ENCODE measurements at places on chromosomes 4 and X.

DNA sequence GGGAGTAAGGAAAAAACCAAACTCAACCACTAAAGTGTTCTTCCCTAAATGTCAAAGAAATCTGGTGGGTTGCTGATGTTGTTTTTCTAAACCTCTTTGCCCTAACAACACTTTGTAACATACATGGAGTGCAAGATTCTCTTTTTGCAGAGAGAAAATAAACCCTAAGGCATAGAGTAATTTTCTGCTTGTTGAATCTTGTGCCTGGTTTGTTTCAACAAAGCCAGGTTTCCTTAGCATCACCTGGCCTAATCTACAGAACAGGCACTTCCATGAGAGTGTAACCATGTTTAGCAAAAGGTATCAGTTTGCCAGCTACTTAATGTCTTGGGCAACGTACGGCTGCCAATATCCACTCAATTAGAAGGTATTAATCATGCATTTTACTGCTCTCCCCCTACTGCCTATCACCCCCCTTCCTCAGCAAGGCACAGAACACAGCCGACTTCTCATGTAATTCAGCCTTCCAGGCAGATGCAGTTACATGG lies 219.2 kb downstream of the MAML3 start:
- DNase-seq = no peak

GRCh38 chr4:184287697-184288255 lies 70.1 kb upstream of the ENPP6 start:
- DNase-seq = no peak

DNA sequence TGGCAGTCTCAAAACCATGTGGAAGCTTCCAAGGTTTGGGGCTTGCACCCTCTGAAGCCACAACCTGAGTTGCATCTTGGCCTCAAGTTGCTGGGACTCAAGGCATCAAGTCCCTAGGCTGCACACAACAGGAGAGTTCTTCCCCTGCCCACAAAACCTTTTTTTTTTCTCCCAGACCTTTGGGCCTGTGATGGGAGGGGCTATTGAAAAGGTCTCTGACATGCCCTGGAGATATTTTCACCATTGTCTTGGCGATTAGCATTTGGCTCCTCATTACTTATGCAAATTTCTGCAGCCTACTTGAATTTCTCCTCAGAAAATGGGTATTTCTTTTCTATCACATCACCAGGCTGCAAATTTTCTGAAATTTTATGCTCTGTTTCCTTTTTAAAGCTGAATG lies 349.5 kb upstream of the EDA2R start:
- no peak for DNase-seq

DNA sequence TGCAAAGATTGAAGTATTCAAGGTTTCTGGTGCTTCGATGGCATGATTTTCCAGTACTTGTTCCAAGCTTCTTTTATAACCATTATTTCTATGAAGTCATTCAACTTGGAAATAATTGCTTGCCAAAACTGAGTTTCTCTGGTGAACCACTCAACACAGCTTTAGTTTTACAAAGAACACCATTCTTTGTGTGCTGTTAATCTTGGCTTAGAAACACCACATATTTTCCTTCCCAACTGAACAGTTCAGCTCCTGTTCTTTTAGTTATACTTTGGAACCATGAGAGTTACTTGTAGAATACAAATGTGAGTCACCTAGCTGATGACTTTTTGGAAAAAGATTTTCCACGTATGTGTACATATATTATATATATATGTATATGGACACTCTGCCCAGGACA lies 32.7 kb downstream of the TMEM47 start:
- no peak for DNase-seq

DNA sequence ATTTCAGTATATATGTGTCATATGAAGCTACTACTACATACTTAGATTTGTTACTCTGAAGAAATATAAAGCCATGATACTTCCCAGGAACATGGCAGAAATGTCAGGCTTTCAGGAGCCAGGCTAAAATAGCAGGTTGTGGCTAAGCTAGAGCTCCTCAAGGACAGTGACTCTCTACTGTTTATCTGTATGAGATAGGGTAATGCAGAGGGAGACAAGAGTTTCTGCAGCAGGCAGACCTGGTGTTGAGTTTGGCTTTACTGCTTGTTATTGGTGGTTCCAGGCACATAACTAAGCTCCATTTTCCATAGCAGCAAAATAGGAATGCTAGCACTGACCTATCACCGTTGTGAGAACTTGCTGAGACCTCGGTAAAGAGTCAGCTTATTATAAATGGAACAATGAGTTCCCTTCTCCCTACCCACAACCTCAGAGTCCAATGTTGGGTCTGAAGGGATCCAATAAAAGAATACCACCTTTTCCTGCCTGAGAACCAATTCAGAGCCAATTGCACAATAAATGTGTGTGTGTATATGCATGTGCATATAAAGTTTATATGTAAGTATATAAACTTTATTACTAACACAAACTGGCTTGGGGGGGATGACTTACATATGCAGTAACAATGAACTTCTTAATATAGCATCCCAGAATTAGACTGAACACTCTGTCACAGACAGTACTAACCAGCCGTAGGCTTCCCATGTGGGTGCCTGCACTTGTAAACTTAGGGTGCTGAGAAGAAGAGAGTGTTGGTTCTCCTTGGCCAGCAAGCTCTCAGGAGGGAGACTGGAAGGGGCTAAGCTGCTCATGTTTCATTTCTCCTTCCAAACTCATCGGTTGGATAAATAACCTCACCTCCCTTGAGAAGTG lies 51.9 kb upstream of the PAQR3 start:
- DNase-seq = no peak

- DNase-seq = no peak
Observed at GRCh38 chrX:46404774-46405173, 140.4 kb downstream of the ZNF674 start.

DNA sequence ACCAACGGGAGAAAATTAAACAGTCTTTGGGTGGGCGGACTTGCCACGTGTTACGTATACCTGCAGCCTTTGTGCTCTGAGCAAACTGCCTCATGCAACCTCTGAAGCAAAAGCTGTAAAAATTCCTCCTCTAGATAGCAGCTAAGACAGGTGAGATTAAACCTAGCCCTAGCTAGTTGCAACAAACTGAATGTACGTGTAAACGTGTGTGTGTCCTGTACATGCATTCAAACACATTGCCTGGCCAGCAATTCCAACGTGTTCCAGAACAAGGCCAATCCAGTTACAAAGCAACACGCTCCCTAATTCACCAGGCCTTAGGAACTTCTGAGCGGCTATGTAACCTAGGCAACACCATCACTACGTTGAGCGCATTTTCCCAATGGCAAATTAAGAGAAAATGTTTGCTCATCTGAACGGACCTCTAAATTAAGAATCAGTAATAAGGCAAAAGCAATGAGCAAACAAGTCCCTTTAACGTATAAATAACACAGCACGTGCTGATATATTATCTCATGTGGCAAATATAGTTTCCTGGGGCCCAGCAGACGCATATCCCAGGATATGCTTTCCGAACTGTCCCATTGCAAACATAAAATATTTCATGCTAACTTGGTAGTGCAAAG lies 792 bp downstream of the PPID start:
- no peak for DNase-seq

DNA sequence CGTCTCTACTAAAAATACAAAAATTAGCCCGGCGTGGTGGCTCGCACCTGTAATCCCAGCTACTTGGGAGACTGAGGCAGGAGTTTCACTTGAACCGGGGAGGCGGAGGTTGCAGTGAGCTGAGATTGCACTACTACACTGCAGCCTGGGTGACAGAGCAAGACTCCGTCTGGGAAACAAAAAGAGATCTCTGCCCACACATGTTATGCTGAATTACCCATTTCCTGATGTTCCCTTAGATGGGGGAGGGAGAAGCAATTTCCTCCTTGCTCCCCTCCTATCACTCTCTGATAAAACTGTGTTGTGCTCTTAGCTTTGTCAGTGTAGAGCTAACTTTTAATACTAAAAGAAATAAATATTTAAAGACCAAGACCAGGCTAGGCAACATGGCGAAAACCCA lies 102.5 kb downstream of the LARP7 start:
- no peak for DNase-seq

- no peak for DNase-seq
Observed at GRCh38 chr4:10023806-10024205, 2.5 kb upstream of the SLC2A9 start.

DNA sequence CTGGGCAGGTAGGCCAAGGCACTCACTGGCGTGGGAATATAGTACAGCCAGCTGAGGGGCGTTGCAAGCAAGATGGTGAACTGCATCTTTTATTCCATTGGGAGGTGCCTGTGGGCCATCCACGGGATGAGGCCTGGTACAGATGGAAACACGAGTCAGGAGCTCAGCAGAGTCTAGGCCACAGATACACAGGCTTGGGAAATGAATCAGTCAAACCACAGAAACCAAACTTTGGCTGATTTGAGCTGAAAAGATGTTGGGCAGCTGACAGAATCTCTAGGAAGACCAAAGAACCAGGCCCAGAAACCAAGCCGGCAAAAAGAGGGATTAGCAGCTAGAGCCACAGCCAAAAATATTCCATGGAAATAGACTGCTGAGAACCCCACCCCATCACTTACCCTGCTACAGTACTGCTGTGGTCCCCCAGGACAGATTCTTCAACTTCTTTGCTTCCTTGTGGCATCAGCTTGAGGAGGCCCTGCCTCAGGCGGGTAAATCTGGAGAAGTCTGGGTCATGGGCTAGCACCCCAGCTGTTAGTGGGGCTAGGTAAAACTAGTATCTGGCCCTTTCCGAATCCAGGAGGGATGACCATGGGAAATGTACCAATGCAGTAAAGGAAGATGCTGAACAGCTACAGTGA lies 75.4 kb downstream of the TMEM131L start:
- DNase-seq = no peak

DNA sequence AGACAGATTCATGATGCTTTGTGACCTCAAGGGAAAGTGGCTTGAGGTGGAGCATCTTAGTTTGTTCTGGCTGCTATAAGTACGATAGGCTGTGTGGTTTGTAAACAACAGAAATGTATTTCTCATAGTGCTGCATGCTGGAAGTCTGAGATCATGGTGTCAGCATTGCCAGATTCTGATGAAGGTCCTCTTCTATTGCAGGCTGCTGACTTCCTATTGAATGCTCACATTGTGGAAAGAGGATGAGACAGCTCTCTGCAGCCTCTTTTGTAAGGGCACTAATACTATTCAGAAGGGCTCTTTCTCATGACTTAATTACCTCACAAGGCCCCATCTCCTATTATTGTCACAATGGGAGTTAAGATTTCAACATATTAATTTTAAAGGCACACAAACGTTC lies 1674.0 kb upstream of the PCDH7 start:
- no peak for DNase-seq

DNA sequence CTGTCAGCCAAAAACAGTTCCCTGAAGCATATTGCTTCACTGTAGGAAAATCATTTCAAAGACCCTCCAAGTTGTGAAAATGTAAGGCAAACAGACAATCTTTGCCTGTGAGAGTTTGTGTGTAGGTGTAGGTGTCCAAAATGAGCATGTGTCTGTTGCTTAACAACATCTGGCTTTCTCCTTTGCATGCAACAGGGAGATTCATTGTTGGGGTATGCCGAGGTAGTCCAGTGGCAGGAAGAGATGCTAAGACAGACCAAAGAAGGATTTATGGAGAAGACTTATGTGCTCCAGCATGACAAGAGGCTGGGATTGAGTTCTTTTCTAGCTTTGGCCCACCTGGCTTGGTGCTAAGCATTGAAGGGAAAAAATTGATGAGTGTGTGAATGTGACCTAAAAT lies 29.8 kb upstream of the SMAD1 start:
- DNase-seq = no peak

GRCh38 chr4:94941706-94942105 lies 184.0 kb downstream of the BMPR1B start:
- no peak for DNase-seq

GRCh38 chrX:146921204-146921603 lies 106.7 kb upstream of the CXorf51A start:
- DNase-seq = no peak

DNA sequence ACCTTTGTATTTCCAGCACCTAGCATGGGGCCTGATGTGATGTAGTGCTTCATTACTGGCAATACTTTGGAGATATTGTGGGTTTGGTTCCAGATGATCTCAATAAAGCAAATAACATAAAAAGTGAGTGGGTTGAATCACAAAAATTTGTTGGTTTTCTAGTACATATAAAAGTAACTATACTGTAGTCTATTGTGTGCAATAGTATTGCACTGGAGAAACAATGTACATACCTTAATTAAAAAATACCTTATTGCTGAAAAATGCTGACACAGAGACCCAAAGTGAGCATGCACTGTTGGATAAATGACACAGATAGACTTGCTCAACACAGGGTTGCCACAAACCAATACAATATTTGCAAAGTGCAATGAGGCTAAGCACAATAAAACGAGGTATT lies 17.7 kb upstream of the MGST2 start:
- no peak for DNase-seq

- DNase-seq = no peak
Observed at GRCh38 chrX:1112321-1112720, 100.1 kb downstream of the CRLF2 start.

GRCh38 chr4:1200425-1201035 lies 28.1 kb upstream of the SPON2 start:
- DNase-seq = no peak

- no peak for DNase-seq
Observed at GRCh38 chr4:174716986-174717770, 111.9 kb downstream of the GLRA3 start.

- no peak for DNase-seq
Observed at GRCh38 chr4:140078366-140078765, 75.6 kb downstream of the MAML3 start.

DNA sequence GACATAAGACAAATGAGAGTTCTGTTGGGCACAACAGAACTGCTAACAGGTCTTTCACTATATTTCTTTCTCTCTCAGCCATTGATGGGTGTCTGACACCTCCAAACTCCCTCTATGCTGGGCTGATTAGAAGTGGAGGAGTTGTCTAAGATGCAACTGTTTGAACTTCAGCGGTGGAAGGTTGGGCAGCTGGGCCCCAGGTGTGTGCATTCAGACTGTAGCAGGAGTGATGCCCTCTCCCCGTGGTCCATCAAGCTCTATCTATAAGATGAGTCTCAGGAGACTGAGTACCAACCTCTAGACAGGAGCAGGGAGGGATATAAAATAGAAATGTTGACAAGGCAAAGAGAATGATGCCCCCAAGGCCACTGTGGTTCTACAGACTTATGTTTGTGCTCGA lies 28.2 kb upstream of the CHRNA9 start:
- no peak for DNase-seq

- no peak for DNase-seq
Observed at GRCh38 chr4:2072971-2073807, 14.1 kb downstream of the NAT8L start.

GRCh38 chr4:26369581-26369980 lies 48.8 kb downstream of the RBPJ start:
- no peak for DNase-seq

All from stimulated activated CD4-positive, alpha-beta T cell treated with anti-CD3 and anti-CD28 coated beads, Interleukin-1b, Interleukin-23, amount 100 ng/mL, for 4 hours (primary cell).